ENCODE measurements at places on chromosomes 2 and 18.

GRCh38 chr2:216535454-216535995 lies 36.9 kb downstream of the RPL37A start:
- DNase-seq = no peak

- DNase-seq = no peak
Observed at GRCh38 chr2:181120625-181121024, 140.2 kb downstream of the UBE2E3 start.

- no peak for DNase-seq
Observed at GRCh38 chr18:43514747-43515146, 237.5 kb upstream of the SYT4 start.

- DNase-seq = no peak
Observed at GRCh38 chr2:54635554-54636152, 87.8 kb upstream of the EML6 start.

- DNase-seq = no peak
Observed at GRCh38 chr2:66329081-66329605, 105.8 kb upstream of the MEIS1 start.

GRCh38 chr2:207176247-207176646 lies 10.5 kb upstream of the KLF7 start:
- no peak for DNase-seq

DNA sequence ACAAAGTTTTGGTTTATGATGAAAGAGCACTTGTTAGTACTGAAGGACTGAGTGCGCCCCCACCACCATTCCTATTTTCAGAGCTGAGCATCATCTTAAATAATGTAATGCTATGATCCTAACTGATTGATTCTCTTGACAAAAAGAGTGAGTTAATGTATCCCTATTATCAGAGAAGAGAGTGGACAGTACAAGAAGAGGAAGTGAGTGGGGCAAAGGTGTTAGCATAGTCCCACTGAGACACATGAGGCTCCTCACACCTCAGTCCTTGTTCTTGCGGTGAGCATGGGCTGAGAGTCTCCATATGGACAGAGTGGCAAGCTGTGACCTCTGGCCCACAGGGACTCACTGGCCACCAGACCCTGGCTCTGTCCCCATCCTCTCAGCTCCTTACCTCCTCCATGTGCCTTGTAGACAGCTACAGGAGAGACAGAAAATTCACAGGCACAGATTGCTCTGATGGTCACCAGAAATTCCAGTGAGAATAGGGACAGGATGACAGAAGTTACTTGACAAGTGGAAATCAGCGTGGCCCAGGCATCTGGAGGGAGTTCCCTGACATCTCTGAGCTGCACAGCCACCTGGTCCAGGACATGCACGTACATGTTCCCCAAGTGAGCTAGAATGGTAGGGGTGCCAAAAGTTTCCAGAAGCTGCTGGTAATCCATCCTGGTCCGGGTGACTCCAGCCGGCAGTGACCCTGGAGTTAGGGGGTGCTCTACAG lies 32.6 kb downstream of the NAPG start:
- DNase-seq = no peak

GRCh38 chr2:694906-695510 lies 17.8 kb upstream of the TMEM18 start:
- no peak for DNase-seq

DNA sequence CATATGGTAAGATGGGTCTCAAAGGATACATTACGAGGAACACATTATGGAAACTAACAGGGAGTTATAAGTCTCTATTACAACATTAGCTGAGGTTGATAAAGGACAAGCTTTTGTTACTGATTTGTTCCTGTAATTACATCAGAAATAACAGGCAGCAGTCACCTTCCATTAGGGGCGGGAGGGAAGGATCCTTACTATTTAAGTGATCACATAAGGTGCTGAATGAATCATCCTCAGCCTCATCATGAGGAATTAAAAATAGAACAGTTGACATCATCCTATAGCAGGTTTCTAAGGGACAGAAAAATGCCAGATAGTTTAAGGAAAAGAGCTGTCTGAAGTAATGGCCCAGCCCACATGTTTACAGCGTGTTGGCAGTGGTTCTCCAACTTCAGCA lies 86.9 kb upstream of the MGAT5 start:
- no peak for DNase-seq

- DNase-seq = no peak
Observed at GRCh38 chr18:48785091-48785614, 165.6 kb downstream of the SMAD7 start.

DNA sequence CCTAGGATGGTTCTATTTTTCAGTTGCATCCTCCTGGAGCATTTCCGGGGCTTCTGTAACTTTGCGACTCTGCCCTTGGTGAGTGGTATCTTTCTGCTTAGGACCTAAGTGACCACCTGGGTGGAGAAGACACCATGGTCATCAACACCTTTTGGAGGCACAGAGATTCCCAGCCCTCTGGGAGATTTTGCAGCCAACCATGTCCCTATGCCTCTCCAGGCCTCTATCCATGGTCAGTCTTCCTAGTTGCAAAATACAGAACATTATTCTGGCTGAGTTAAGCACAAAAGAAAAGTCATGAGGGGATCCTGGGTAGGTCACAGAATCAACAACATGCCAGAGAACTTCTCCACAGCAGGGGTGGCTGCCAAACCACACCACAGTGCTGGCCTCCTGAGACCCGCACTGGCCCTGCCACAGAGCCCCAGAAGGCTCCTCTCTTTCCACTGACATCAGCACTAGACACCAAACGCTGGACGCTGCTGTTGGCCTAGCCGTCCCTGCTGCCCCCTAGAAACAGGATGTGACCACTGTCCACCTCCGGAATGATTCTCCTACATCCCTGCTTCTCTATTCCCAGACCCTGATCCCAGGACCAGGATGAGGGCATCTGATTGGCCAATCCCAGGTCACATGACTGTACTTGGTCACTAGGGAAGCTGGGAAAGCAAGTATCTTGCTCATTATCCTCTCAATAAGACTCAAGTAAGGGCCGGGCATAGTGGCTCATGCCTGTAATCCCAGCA lies 47.7 kb downstream of the SMAD7 start:
- DNase-seq = no peak

DNA sequence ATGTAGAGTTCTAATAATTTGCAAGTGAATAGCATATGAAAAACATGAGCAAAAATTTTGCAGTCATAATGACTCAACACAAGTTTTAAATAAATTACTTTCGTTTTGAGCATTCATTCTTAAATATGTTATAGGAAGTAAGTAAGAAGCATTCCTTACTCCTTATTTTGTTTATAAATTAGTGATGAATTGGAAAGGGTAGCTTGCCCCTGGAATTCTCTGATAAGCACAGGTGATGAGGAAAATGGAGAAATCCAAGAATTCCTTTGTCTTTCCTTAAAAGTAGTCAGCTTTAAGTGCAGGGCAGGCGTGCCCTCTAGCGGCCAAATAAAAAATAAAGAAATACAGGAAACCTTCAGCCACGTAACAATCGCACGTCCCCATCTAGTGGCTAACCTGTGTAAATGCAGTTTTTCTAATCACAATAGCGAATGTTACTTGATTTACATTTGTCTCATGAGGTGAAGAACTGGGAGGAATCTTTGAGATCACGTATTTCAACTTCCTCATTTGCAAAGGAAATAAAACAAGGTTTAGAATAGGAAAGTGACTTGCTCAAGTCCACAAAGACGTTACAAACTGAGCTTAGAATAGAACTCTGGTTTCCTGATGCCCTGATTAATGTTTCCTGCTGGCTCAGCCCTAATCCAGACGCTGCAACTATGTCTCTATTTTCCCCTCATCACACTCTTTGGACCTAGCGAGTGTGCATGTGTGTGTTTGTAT lies 47.2 kb upstream of the ZNG1B start:
- DNase-seq = peak; percentile 42

DNA sequence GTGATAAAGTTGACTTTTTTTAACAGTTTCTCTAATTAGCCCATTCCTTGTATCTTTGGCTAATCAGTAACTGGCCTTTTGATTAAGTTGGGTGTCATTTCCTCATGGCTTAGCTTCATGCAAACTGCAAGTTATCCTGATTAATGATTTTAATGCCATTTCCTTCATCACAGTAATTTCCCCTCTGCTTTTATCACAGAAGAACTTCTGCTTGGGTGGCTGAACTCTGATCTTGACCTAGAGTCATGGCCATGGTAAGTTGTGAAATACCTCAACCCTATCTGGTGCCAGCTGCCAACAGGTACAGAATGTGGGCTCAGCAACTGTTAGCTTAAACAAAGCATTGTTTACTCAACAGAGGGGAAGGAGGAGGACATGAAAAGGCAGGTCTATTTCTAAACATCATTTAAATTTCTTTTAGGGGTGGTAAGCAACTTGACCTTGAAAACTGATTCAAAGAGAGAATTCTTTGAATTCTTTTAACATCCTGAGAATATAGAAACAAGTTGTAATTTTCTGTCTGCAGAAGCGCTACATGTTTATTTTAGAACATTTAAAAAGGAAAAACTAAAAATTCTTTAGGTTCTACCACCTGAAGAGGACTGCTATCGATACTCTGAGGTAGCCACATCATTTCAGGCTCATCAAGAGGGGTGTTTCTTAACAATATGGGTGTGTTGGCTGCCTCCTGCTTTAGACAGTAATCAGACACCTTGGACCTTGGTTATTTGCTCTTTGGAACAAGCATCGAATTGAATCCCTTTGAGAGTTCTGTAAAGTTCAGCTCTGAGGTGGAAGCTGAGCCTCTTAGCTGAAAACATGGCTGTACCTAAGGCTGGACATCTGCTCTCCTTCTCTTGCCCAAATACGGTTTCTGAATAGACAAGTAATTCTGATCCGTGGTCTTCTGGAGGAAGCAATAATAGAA lies 39.7 kb downstream of the ANXA4 start:
- DNase-seq = no peak

GRCh38 chr2:235692671-235693171 lies 198.9 kb downstream of the AGAP1 start:
- no peak for DNase-seq

All from activated gamma-delta T cell treated with Interleukin-2 at 50 U/mL for 16 hours (primary cell).